ENCODE measurements at places on chromosomes 16 and 17. TPM values are rescaled to one million over a fixed set of nuclear protein-coding genes. Genes with fewer than 3 reads are reported as not detected.

GRCh38 chr16:81155769-81156168 is 59.6 kb upstream of the GCSH start:
- H3K27me3 ChIP-seq, result no peaks in the 10 kb centered on the region
- no peak overlapping the region for H3K27ac ChIP-seq
- no peak overlapping the region for H3K4me3 ChIP-seq
- H3K36me3 ChIP-seq, result no peaks in the 10 kb centered on the region
- no peak for DNase-seq
- H3K4me1 ChIP-seq, result no peaks in the 10 kb centered on the region

DNA sequence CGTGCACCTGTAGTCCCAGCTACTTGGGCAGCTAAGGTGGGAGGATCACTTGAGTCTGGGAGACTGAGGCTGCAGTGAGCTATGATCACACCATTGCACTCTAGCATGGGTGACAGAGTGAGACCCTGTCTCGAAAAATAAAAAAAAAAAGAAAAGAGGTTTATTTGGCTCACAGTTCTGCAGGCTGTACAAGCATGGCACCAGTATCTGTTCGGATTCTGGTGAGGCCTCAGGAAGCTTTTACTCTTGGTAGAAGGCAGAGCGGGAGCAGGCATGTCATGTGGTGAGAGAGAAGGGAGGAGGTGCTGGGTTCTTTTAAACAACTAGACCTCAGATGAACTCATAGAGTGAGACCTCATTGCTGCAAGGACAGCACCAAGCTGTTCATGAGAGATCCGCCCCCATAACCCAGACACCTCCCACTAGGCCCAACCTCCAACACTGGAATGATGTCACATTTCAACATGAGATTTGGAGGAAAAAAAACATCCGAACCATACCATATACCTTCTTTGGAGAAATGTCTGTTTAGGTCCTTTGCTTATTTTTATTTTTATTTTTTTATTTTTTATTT is 10.3 kb upstream of the RMI2 start:
- H3K36me3 ChIP-seq, result no peaks in the 10 kb centered on the region
- H3K4me3 ChIP-seq, result no peak overlapping the region
- H3K27me3 ChIP-seq, result no peaks in the 10 kb centered on the region

DNA sequence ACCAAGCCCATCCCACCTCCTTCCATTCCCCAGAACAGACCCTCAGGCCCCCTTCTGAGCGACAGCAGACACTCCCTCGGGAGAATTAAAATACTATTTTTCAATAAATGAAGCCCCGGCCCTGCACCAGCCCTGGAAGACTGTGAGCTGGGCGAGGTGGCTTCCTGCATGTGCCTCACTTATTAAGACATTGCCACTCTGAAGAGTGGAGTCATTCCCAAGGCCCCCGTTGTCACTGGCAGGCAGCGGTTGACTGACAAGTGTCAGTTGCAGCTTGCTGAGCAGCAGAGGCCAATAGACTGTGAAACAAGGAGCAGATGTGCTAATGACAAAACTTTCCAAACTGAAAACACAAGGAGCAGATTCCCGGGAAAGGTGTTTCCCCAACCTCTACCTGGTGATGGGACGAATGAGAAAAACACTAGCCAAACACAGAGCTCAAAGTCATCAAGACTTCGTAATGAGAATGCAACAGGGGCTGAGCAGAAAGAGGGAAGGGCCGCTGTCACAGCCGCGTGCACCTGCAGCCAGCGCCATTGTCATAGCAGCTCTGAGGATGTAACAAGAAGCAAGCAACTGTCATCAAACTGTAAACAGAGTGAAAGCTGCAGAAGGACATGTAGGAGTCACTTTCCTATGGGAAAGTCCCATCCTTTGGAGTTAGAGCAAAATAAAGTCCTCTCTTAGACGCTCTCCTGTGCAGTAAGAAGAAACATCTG is 232.1 kb downstream of the C16orf78 start:
- H3K36me3 ChIP-seq, result no peaks in the 10 kb centered on the region
- H3K27me3 ChIP-seq, result no peaks in the 10 kb centered on the region
- DNase-seq, result no peak
- H3K4me1 ChIP-seq, result no peaks in the 10 kb centered on the region
- H3K4me3 ChIP-seq, result no peak overlapping the region

Gene PRDM7
- not detected for total RNA-seq

Gene KRT17
- not detected for total RNA-seq

Gene COPZ2
- 60.1 TPM for total RNA-seq

Gene TMEM235
- not detected for total RNA-seq

DNA sequence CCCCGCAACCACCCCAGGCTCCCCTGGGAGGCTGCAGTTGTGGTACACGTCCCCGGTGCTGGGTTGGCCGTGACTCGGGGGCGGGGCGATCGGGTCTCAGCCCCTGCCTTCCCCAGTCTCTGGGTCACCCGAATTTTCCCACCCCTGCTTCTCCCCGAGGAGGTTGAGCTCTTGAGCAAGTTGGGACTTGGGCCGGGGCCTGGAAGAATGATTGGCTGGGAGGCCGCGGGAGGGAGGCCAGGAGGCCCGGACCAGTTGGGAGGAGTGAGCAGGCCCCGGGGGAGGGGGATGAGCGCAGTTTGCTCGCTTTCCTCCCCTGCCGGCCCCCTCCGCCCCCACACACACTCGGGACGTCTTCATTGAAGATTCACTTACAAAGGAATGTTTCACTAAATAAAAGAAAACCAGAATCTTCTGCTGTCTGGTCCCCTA is 4.5 kb upstream of the HEXIM1 start:
- H3K36me3 ChIP-seq, result no peaks in the 10 kb centered on the region
- H3K27ac ChIP-seq, result peak overlapping the region; percentile 90
- H3K4me1 ChIP-seq, result peaks cover 25% of the 10 kb centered on the region
- peak; percentile 93 for DNase-seq

Gene TEKT5
- total RNA-seq, result 0.50 TPM

- no peak for DNase-seq
- H3K27ac ChIP-seq, result peak overlapping the region; percentile 68
- no peaks in the 10 kb centered on the region for H3K36me3 ChIP-seq
These were observed 48.3 kb downstream of the TBC1D16 start for GRCh38 chr17:79987187-79987934.

Gene CRISPLD2
- 362 TPM for total RNA-seq

Gene NPIPA3
- 1.9 TPM for total RNA-seq

GRCh38 chr16:4006397-4006999 is 109.7 kb downstream of the ADCY9 start:
- no peak overlapping the region for H3K27ac ChIP-seq
- H3K4me1 ChIP-seq, result no peaks in the 10 kb centered on the region
- H3K4me3 ChIP-seq, result no peak overlapping the region
- peak; percentile 67 for DNase-seq

DNA sequence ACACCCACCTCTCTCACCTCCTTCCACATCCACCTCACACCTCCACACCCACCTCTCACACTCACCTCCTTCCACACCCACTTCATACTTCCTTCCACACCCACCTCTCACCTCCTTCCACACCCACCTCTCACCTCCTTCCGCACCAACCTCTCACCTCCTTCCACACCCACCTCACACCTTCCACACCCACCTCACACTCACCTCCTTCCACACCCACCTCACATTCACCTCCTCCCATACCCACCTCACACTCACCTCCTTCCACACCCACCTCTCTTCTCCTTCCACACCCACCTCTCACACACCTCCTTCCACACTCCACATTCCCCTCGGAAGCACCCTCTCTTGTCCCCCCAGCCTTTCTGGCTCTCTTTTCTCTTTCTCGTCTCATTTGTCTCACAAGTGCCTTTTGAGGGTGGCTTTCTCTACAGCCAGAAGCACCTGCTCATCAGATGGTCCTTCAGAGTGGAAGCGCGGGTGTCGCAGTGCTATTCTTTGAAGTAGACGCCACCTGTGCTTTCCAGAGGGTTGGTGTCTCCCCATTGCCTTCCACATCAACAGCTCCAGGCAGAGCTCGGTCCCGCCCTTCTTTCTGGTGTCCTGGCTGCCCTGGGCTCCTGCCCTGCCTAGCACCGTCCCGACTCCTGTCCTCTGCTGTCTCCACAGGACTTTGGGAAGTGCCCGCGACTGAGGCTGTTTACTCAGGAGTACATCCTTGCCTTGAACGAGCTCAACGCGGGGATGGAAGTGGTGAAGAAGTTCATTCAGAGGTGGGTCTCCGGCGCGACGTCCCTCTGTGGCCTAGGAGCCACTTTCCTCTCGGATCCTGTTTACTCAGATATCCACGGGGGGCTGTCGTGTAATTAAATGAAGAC is 109.4 kb upstream of the PLCG2 start:
- no peak overlapping the region for H3K4me3 ChIP-seq
- no peak for DNase-seq
- H3K36me3 ChIP-seq, result no peaks in the 10 kb centered on the region
- H3K27me3 ChIP-seq, result no peaks in the 10 kb centered on the region
- H3K4me1 ChIP-seq, result no peaks in the 10 kb centered on the region

Gene IKZF3
- 0.12 TPM for total RNA-seq

GRCh38 chr16:71927383-71927782 is 32.1 kb downstream of the IST1 start:
- peaks cover 41% of the 10 kb centered on the region for H3K4me1 ChIP-seq
- H3K27me3 ChIP-seq, result no peaks in the 10 kb centered on the region
- H3K27ac ChIP-seq, result peak overlapping the region; percentile 72
- DNase-seq, result peak; percentile 96
- no peak overlapping the region for H3K4me3 ChIP-seq

Gene SHCBP1
- 0.74 TPM for total RNA-seq

Gene KRT33A
- total RNA-seq, result not detected

DNA sequence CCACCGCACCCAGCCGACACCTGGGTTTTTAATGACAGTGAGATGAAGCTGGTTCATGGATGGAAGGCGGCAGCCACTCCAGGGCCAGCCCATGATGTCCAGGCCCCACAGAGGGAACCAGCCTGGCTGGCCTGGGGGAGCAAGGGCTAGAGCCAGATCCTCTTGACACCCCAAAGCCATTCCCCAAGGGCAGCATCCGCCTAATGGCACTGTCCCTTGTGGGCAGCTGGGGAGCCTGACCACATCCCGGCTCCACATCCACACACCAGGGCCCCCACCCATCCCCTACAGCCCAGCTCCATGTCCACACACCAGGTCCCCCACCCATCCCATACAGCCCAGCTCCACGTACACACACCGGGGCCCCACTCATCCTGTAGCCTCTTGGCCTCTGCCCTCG is 53.3 kb upstream of the ACSF3 start:
- no peaks in the 10 kb centered on the region for H3K4me1 ChIP-seq
- no peak for DNase-seq
- peaks cover 39% of the 10 kb centered on the region for H3K27me3 ChIP-seq
- no peak overlapping the region for H3K4me3 ChIP-seq

- no peaks in the 10 kb centered on the region for H3K36me3 ChIP-seq
- H3K27me3 ChIP-seq, result no peaks in the 10 kb centered on the region
- DNase-seq, result no peak
- no peak overlapping the region for H3K27ac ChIP-seq
- H3K4me3 ChIP-seq, result no peak overlapping the region
These were observed 203.9 kb downstream of the ZNF423 start for GRCh38 chr16:49651996-49652395.

GRCh38 chr16:55698331-55698730 is 42.5 kb downstream of the SLC6A2 start:
- no peak overlapping the region for H3K27ac ChIP-seq
- no peaks in the 10 kb centered on the region for H3K36me3 ChIP-seq
- no peak for DNase-seq
- no peaks in the 10 kb centered on the region for H3K4me1 ChIP-seq
- no peaks in the 10 kb centered on the region for H3K27me3 ChIP-seq
- no peak overlapping the region for H3K4me3 ChIP-seq

Gene C17orf50
- total RNA-seq, result not detected

Gene TBC1D3C
- not detected for total RNA-seq

Gene CACNG3
- total RNA-seq, result 1.2 TPM

Gene ELOB
- 266 TPM for total RNA-seq

Gene FOXF1
- total RNA-seq, result not detected

DNA sequence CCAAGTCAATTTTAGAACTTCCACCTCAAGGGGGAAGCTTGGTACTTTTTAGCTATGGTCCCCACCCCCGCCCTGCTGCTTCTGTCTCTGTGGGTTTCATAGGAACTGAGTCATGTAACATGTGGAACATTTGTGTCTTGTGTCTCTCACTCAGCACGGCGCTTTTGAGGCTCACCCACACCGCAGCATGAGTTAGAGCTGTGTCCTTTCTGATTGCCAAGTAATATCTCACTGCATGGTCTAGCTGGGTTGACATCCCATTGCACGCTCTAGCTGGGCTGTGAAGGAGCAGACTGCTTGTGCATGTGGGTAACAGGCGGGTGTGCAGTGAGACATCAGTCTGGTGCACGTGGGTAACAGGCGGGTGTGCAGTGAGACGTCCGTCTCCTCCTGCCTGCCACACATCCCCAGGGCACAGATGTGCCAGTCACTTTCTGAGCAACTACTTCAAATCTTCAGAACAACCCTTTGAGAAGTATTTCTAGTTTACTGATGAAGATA is 26.4 kb upstream of the SLC7A5 start:
- DNase-seq, result no peak
- no peak overlapping the region for H3K27ac ChIP-seq
- H3K4me1 ChIP-seq, result no peaks in the 10 kb centered on the region
- no peaks in the 10 kb centered on the region for H3K36me3 ChIP-seq
- no peaks in the 10 kb centered on the region for H3K27me3 ChIP-seq

Gene PITPNM3
- 7.6 TPM for total RNA-seq

Gene NPIPB9
- total RNA-seq, result 5.1 TPM

Gene TMUB2
- total RNA-seq, result 47.9 TPM

DNA sequence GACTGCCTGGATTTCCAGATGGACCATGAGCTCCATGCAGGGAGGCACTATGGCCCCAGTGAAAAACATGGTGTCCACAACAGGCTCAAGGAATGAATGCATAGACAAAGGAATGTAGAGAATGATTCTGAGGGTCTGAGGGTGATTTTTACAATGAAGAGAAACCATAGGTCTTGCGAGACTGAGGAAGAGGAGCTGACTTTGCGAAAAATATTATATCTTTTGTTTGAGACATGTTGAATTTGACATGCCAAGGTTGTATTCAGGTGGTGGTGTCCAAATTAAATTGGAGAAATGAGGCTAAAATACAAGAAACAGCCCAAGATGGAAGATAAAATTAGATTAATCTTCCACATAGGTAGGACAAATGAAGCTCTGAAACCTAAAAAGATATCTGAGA is 12.7 kb downstream of the HSD17B2 start:
- no peak for DNase-seq
- no peaks in the 10 kb centered on the region for H3K36me3 ChIP-seq
- H3K27ac ChIP-seq, result no peak overlapping the region
- H3K4me3 ChIP-seq, result no peak overlapping the region

GRCh38 chr17:1834380-1835149 is 4.8 kb downstream of the RPA1 start:
- no peaks in the 10 kb centered on the region for H3K36me3 ChIP-seq
- H3K27me3 ChIP-seq, result no peaks in the 10 kb centered on the region
- H3K4me1 ChIP-seq, result peaks cover 13% of the 10 kb centered on the region

Gene CCL5
- 2.3 TPM for total RNA-seq

DNA sequence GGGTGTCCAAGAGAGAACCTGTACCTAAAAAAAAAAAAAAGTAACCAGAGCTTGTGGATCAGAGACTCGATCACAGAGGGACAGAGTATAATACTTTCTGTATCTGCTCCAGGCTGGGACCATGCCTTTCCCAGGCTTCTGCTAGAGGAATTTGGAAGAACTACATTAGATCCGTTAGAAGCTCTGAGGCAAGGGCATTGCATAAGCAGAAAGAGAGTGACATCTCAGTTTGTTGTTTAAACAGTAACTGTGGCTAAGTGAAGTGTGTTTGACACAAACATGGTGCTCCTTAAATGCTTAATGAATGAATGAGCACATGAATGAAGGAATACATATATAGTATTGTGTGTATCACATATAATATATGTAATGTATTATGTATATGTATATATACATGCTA is 131.2 kb downstream of the HS3ST3B1 start:
- H3K36me3 ChIP-seq, result no peaks in the 10 kb centered on the region
- no peak overlapping the region for H3K27ac ChIP-seq
- no peak for DNase-seq
- no peak overlapping the region for H3K4me3 ChIP-seq
- H3K4me1 ChIP-seq, result no peaks in the 10 kb centered on the region

Gene EPX
- total RNA-seq, result not detected

All from adrenal gland (tissue), 19 donors.